ENCODE measurements at places on chromosomes 2 and 18. TPM values are rescaled to one million over a fixed set of nuclear protein-coding genes. Genes with fewer than 3 reads are reported as not detected.
A peak's percentile ranks its signal among the peaks of the same experiment; 100 is the strongest.

The RMND5A gene
- total RNA-seq: 41.0 TPM

The CCDC121 gene
- total RNA-seq: 5.2 TPM

The KIAA1328 gene
- 20.8 TPM for total RNA-seq

The SLC9A4 gene
- total RNA-seq: 0.11 TPM

DNA sequence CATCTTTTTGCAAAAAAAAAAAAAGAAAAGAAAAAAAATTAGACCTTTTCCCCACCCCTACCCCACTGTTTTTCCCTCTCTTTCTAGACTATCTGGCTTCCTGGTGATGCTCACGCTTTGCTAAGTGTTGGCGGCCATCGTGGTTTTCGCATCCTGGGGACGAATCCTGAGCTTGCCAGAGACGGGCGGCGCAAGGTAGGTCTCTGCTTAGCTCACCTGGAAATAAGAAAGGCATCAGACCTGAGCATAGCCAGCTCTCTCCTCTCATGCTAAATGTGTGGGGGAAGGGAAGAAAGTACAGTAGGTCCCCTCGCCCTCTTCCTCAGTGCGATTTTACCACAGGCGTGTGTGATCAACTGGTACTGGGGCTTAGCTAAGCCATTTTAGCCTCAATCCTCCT lies 90.5 kb downstream of the KLHL29 start:
- DNase-seq: no peak

DNA sequence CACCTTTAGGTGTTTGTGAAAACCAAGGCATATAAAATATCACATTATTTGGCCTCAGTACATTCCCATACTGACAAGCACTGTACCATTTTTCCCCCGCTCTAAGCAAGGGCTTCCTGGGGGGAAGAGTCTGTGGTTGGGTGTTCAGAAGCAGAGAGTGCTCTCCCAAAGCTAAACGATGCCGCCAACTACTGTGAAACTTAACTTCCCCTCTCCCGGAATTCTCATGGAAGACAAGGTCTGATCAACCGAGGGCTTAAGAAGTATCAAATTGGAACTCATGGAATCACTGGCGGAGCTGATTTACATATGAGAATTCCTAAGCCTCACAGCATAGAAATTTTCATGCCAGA lies 433 bp upstream of the MFF start:
- DNase-seq: peak; percentile 44

- no peak for DNase-seq
Measured at GRCh38 chr2:120283649-120284048, 31.0 kb downstream of the RALB start.

DNA sequence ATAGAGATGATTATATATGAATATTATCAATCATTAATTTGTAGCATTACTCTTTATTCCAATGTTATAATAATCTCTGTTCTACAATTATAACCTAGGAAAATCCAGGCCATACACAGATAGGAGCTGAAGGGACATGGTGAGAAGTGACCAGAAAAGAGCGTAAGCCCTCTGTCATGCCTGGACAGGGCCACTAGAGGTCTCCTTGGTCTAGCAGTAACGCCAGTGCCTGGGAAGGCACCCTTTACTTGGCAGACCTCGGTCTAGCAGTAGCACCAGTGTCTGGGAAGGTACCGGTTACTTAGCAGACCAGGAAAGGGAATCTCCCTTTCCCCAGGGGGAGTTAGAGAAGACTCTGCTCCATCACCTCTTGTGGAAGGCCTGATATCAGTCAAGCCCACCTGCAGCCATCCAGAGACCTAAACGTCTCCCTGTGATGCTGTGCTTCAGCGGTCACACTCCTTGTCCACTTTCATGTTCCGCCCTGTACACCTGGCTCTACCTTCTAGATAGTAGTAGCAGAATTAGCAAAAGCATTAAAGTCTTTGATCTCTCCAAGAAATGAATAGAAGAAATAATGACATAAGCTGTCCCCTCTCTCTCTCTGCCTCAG lies 447.5 kb upstream of the FSIP2 start:
- peak; percentile 67 for DNase-seq

DNA sequence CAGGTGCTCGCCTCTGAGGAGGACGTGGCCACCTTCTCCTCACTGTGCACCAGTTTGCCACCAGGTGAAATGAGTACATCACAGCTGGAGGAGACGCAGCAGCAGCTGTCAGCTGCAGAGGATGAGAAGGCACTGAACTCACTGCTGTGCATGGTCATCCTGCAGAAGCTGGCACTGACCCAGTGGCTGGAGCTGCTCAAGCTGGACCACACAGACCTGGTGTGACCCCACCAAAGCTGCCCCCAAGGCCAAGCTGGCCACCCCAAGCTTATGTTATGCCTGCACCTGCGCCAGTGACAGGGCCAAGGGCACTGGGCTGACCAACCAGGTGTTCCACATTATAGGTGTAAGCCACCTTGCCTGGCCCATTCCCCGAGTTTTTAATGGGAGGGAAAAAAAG lies 19.3 kb downstream of the CLK1 start:
- DNase-seq: no peak

DNA sequence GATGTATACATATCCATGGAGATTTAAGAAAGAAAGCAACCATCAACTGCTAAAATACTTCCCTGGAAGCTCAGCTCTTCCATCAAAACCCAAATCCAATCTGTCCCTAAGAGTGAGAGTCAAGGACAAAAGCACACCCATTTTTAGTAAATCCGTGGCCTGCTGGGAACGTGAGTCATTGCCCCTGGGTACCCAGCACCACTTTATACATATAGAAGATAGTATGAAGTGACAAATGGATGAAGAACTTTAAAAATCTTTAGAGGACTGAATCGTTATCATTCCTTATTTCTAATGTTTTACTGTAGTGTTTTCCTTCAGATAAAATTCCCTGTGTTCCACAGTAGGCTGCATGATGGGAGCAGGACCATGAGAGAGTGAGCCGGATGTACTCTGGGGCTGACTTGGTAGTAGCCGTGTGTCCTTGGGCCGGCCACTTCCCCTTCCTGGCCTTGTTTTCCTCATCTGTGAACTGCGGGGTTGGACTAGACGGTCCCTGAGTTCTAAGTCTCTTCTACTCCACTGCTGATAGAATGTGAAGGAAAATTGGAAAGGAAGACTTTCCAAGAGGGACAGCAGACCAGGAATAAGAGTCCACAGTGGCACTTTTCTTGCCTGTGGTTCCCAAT lies 28.5 kb upstream of the CEP68 start:
- no peak for DNase-seq

All from mesothelial cell of epicardium (in vitro differentiated cells).